ENCODE measurements at places on chromosomes 1 and 21.
A peak's percentile ranks its signal among the peaks of the same experiment; 100 is the strongest.

DNA sequence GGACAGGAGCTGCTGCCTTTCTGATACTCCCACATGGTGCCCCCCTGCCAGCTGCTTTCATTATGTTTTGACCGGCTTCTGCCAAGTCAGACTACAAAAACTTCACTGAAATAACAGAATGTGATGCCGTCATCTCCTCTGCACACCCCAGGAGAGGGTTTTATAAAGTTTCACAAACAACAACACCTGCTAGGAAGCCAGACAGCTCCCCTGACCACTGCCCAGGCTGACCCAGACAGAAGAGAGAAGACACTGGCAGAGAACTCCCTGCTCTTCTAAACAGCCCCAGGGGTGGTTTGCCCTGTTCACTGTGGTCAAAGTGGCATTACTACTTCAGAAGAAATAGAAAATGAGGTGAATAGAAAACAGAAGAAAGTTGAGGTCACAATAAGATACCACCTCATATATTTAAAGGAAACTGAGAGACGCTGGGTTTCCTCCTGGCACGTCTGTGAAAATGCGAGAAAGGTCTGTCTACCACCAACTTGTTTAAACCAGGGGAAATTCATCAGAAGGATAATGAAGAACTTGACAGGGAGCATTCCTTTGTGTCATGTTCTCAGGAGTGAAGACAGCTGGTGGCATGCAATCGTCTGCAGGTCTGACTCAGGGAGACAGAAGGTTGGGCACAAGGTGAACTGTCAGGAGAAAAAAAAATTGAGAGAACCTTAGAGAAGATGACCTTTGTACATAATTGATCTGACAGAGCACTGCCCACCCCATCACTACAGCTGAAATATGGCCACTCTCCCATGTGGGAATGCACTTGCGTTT lies 119.0 kb upstream of the NFIA start:
- no peak for DNase-seq

DNA sequence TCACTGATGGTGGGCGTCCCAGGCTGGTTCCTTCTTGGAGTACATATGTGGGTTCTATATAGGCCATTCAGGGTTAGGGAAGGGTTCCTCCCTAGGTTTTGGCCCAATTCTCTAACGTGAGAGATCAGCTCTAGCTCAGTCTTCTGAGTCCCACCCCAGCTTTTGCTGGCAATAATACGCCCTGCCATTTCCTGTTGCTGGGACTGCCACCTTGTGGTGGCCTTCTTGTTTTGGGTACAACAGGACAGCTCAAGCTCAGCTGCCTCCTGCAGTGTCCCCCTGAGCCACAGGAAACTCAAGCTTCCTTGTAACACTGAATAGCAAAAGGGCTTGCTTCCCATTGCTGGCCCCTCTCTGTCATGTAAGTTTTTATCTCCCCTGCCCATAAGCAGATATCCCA lies 77.8 kb downstream of the BACH1 start:
- DNase-seq, result peak; percentile 24

- no peak for DNase-seq
Observed at GRCh38 chr1:151806170-151806569, 951 bp upstream of the LINGO4 start.

DNA sequence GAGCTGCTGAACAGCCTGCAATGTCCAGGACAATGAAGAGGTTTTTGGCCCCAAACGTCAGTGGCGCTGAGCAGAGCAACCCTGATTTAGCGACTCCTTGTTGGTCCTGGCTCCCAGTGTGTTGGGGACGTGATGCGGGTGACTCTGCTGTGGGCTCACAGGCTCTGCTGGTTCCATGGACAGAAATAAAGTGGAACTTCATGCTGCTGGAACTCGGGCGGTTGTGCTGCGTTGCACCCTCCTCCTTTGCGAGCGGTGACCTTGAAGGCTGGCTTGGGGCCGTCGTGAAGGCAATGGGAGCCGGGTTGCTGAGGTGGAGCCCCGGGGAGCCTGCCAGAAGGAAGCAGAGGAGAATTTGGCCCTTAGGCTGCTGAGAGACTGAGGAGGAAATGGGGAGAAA lies 122.6 kb upstream of the C1orf174 start:
- no peak for DNase-seq

GRCh38 chr1:7098641-7099040 lies 313.4 kb downstream of the CAMTA1 start:
- DNase-seq, result no peak

GRCh38 chr1:119549719-119550132 lies 42.7 kb downstream of the HSD3B1 start:
- no peak for DNase-seq

GRCh38 chr1:201383647-201384405 lies 6.3 kb upstream of the TNNT2 start:
- DNase-seq, result no peak

- peak; percentile 64 for DNase-seq
Observed at GRCh38 chr1:109502364-109502851, 7.1 kb downstream of the AMIGO1 start.

GRCh38 chr1:168298446-168298845 lies 17.8 kb downstream of the TBX19 start:
- DNase-seq, result no peak

GRCh38 chr1:173190101-173190936 lies 16.8 kb downstream of the TNFSF4 start:
- no peak for DNase-seq

All from T follicular helper cell (primary cell).